ENCODE measurements at places on chromosomes 5 and 9.

GRCh38 chr5:172664681-172665541, 23.8 kb downstream of the NEURL1B start:
- no peak for DNase-seq

GRCh38 chr9:117462861-117463260, 48.0 kb upstream of the ASTN2 start:
- no peak for DNase-seq

DNA sequence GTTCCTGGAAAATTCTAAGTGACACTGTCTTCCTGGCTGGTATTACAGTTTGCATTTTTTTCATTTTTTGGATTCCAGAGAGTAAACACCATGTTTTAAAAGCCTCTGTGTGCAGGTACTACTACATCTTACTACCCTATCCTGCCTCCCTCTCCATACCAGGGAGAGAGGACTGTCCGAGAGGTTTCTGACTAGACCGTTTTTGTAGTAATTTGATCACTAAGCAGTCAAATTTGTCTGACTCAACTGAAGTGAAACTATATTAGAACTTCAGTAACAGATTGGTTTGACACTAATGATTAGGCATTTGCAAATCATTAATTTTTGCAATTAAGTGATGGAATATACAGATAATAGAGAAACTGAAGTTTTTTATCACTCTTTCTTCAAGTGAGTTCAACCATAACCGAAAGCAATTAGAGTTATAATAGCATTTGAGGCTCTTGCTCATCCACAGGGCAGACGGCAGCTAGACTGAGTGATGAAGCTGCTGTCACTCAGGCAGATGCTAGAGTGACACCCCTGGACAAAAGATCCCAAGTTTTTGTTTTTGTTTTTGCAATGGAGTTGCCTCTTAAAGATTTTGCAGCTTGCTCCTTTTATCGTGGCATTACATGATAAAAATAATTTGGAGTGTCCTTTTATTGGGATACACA, 44.3 kb downstream of the SMARCA2 start:
- no peak for DNase-seq

DNA sequence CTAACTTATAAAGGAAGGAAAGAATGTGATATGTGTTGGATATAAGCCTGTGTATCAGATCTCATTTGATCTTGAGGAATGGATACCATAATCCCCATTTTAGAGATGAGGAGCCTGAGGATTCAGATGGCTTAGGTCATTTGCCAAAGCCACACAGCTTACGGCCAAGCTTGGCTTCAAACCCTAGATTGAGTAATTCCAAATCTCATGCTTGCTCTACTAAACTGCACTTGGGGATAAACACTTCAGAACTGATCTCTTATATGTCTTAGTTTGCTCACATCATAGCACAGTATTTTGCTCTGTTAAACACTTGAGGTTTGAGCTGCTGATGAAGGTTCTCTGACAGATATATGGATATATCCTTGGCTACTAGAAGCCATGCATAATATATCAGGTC, 504.4 kb downstream of the NTRK2 start:
- no peak for DNase-seq

DNA sequence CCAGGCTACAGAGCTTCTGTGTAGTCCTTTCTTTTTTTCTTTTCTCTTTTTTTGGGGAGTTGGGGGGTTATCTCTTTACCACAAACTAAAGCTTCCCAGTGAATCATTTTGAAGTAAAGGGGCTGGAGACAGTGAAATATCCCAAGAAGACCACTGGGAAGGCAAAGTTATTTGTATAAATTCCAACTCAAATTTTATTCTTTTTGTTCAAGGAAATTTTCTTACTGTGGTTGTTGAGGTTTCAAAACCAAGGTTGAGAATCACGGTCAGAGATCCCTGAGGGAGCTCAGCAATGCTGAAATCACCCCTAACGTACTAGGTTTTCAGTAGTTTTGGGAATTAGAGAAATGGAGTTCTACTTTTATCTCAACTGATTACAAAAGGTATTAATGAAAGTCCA, 175.7 kb downstream of the ARHGEF28 start:
- no peak for DNase-seq

DNA sequence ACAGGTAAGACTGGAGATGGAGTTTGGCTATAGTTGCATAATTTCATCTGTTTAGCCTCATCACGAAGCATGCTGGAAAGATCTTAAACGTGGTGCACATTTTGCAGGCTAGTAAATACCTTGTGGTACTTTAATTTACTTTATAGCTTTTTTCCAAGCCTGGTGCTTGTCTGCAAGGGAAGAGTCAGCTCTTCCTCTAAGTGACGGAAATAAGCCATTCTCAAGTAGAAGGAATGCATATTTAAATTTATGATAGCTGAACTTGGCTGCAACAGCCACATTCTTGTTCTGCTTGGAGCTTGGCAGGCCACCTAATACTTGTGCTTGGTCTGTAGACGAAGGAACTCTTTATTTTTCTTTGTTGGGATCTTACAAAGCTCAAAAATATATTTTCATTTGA, 188.0 kb upstream of the PIK3R1 start:
- DNase-seq = no peak

GRCh38 chr5:1108023-1108864, 3.6 kb downstream of the SLC12A7 start:
- no peak for DNase-seq

GRCh38 chr9:80874276-80874675, 815.1 kb downstream of the TLE1 start:
- no peak for DNase-seq

GRCh38 chr5:155833287-155833686, 493.7 kb upstream of the SGCD start:
- DNase-seq = no peak

DNA sequence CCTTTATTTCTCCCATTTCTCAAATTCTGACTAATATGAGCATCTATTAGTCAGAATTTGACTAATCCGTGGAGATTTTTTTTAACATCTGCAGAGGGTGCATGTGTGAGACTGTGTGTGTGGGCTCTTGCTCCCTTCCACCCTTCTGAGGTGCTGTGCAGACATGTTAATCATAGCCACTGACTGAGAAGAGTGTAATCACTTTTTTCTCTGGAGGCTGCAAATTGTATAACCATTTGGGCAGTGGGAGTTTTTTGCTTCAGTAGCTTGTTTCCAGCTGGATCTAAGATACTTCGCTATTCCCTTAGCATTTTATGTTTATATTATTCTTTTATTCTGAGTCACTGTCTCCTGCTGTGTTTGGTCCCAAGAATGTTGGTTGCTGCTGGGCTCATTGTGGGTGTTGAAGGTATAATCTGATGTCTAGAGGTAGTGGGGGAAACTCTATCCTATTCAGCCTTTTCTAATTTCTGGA, 66.2 kb downstream of the ARHGEF28 start:
- no peak for DNase-seq

- DNase-seq = no peak
Observed at GRCh38 chr5:173883347-173883924, 4.7 kb upstream of the CPEB4 start.

DNA sequence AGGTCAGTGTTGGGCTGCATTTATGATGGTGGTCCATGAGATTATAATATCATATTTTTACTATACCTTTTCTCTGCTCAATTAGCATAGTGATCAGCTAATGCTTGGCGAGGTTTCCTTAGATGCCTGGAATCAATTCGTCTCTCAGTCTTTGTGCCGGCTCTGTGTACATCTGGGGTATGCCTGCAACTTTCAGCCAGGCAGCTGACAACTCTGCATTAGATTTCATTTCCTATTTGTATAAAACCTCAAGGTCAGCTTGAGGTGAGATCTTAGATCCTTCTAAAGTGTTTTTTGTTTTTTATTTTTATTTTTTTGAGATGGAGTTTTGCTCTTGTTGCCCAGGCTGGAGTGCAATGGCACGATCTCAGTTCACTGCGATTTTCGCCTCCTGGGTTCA, 86.8 kb downstream of the MELK start:
- no peak for DNase-seq

GRCh38 chr9:99326112-99326916, 104.2 kb downstream of the SEC61B start:
- no peak for DNase-seq

DNA sequence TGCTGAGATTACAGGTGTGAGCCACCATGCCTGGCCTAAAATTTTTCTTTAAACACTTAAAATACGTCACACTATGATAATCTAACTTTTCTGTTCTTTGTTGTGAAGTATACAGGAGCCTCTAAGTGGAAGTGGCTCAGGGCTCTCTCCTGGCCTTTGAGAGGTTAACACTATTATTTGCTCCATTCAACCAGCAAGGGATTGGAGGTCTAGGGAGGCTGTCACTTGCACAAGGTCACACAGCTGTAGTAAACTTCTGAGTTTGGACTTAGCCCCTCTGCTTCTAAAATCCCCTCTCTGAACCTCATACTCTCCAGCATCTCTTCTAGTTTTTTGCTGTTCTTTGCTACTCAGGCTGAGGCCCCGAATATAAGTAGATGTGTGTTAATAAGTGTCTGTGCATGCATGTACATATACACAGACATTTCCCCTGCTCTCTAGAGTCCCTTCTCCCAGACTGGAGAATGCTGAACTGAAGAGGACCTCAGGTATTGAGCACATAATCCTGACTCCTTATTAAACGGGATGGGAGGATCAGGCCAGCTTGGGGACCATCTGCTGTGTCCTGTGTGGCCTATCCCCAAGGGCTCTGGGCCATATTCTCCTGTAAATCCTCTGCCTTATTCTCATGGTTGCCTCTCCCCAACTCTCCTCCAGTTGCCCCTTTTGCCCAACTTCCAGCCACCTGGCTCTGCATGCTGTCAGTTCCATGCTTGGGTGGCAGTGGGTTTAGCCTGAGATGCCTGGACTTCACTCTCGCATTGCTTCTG, 87.0 kb upstream of the SPRY4 start:
- DNase-seq = no peak

GRCh38 chr5:56476487-56476856, 243.3 kb upstream of the ANKRD55 start:
- DNase-seq = no peak

GRCh38 chr9:117487555-117488175, 72.8 kb upstream of the ASTN2 start:
- peak; percentile 98 for DNase-seq

- no peak for DNase-seq
Observed at GRCh38 chr5:171422495-171422894, 3.0 kb downstream of the FGF18 start.

DNA sequence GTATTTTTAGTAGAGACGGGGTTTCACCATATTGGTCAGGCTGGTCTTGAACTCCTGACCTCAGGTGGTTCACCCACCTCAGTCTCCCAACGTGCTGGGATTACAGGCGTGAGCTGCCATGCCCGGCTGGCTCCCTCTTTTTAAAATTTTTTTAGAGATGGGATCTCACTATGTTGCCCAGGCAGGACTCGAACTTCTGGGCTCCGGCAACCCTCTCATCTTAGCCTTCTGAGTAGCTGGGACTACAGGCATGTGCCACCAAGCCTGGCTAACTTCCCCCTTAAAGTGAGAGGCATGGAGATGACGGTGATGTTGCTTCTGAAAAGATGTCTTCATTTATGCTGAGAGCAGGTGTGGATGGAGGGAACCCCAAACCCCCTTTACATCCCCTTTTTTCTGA, 43.7 kb upstream of the PWWP2A start:
- no peak for DNase-seq

DNA sequence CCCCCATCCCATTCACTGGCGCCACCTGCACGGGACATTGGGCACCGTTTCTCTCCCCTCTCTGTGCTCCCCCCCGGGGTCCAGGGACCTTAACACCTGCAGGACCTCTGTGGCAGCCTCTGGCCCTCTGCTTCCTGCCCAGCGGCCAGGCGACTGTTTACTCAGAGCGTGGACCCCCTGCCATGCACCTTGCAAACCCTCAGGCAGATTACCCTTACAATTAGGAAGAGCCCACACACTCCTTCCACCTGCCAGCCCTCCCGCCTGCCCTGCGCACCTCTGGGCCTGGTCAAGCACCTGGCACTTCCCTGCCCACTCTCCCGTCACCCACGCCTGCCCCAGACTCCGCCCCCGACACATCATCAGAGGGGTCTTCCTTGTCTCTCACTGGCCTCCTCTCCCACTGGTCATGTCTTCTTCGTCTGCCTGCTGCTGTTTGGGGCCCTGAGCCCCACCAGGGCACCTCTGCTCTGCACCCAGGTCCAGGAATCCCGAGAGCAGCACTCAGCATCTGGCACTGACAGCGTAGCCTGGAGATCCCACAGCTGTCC, 281.3 kb upstream of the IRX4 start:
- DNase-seq = no peak

- DNase-seq = no peak
Observed at GRCh38 chr9:21576331-21577189, 94.4 kb upstream of the IFNE start.

GRCh38 chr5:135039271-135040033, 5.4 kb upstream of the PITX1 start:
- no peak for DNase-seq

GRCh38 chr9:129383561-129384490, 205.8 kb upstream of the IER5L start:
- DNase-seq = peak; percentile 34

- no peak for DNase-seq
Observed at GRCh38 chr5:158140120-158140731, 281.3 kb upstream of the CLINT1 start.

- DNase-seq = peak; percentile 1
Observed at GRCh38 chr9:102631559-102631958, 363.6 kb upstream of the CYLC2 start.

DNA sequence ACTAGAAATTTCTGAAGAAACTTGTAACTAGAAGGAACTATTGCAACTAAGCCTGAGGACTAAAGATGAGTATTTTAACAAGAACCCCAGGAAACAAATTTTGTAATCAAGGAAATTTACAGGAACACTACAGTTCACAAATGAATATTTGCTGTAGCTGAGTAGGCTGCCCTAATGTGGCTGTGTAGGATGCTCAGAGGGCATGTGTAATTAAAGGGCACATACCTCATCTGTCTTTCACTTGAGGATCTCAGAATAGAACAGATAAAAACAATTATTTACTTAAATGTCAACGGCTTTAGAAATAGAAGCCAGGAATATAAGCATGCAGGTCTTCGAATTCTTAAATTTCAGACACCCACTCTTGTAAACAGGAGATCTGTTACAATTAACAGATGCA, 119.8 kb downstream of the MED27 start:
- DNase-seq = no peak

DNA sequence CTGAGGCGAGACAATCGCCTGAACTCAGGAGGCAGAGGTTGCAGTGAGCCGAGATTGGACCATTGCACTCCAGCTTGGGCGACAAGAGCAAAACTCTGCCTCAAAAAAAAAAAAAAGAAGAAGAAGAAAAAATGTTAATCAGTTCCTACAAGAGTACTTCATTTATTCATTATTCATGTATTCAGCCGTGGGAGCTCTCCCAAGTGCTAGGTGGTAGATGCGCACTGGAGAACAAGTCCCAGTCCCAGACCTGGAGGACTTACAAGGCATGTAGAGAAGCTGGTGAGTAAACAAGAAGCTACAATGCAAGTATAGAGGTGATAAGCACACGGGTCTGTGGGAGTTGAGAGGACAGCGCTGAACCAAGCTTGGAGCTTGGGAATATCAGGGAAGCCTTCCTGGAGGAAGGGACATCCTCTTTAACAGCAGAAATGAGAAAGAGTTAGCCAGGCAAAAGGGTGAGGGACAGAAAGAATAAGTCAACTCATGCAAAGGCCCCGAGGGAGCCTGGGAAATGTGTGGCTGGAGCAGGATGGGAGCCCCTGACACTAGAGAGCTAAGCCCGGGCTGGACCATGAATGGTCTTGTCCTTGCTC, 17.4 kb upstream of the AQP7 start:
- no peak for DNase-seq

- peak; percentile 38 for DNase-seq
Observed at GRCh38 chr9:95857124-95857523, 18.4 kb upstream of the ERCC6L2 start.

- peak; percentile 32 for DNase-seq
Observed at GRCh38 chr9:133148199-133149129, 15.2 kb downstream of the GBGT1 start.

- no peak for DNase-seq
Observed at GRCh38 chr5:135450336-135450735, 1.8 kb downstream of the TIFAB start.

- no peak for DNase-seq
Observed at GRCh38 chr5:2905741-2906140, 154.3 kb upstream of the IRX2 start.

Data from NCI-H2081 (cell line).